ENCODE measurements at places on chromosomes 3 and 15. TPM values are rescaled to one million over a fixed set of nuclear protein-coding genes. Genes with fewer than 3 reads are reported as not detected.

- no peak for DNase-seq
Observed at GRCh38 chr15:100665570-100665969, 63.2 kb downstream of the ASB7 start.

GRCh38 chr15:66961407-66961884, 104.0 kb upstream of the SMAD3 start:
- no peak for DNase-seq

DNA sequence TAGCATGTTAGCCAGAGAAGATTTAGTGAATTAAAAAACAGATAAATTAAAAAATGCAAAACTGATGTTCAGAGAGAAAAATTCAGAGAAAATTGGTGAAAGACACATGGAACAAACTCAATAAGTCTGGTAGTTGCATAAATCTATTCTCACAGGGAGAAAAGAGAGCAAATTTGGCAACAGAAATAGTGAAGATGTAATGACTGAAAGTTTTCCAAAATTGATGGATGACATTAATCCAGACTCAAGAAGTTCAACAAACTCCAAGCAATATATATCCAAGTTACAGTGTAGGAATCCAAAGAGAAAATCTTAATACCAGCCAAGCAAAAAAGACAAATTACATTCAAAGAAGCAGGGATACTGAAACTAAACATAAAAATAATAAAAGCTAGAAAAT, 302.7 kb upstream of the ARPP21 start:
- no peak for DNase-seq

DNA sequence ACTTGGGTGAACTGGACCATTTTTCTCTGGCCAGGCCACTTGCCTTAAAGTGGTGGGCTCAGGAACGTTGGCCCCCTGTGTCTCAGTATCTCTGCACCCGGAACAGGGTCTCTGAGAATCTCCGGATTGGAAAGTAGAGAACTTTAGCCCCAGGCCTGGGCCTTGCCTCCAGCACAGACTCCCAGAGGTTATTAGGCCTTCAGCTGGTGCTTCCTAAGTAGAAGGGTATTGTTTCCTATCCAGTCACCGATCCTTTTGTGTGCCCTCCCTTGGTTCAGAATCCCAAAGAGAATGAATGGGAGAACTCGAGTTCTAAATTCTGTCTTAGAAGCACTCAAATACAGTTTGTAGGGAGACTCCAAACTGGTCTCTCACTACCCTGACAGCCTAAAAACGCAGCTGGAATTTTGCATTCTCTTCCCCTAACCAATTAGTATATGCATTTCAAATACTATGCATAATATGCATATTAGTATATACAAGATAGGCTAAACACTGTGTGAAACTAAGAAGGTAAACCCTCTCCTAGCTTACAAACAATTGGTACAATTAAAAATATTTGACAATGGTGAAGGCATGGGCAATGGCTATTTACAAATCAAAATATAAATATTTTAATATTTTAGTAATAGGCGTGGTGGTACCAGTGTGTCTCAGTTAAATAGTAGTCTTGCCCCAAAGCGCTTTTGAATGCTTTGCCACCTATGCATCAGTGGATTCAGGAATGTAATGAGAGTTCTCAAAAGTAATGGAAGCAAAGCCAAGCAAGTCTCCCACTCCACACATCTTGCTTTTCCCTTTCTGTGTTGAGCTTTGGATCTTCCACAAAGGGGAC, 48.5 kb upstream of the SLC4A7 start:
- DNase-seq, result no peak

DNA sequence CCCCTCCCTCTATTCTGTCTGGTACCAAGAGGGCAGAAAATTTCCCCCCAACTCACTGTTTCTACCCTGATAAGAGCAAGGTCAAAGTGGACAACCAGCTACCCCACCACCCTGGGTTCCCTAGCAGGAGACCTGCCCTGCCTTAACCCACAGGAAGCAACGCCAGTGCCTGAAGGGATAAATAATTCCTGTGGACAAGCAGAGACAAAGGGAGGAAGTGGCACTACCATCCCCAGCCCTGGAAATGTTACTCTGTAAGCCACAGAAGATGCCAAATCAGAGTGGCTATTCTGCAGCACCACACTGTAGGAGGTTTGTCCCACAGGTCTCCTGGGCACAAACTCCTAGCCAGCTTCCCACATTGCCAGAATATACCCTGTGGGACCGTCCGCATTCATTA, 80.1 kb downstream of the DNAH12 start:
- no peak for DNase-seq

- DNase-seq, result no peak
Observed at GRCh38 chr3:10366651-10367101, 45.8 kb upstream of the SEC13 start.

GRCh38 chr3:90010341-90010740, 902.9 kb downstream of the EPHA3 start:
- no peak for DNase-seq

- no peak for DNase-seq
Observed at GRCh38 chr15:98746375-98747155, 98.2 kb downstream of the IGF1R start.

- no peak for DNase-seq
Observed at GRCh38 chr3:134898181-134898754, 103.2 kb downstream of the EPHB1 start.

Gene MYO5A
- 40.2 TPM for polyA plus RNA-seq

Gene IL16
- 15.3 TPM for polyA plus RNA-seq

Gene CCNB2
- polyA plus RNA-seq, result 29.2 TPM
